ENCODE measurements at places on chromosomes 1 and 21.

DNA sequence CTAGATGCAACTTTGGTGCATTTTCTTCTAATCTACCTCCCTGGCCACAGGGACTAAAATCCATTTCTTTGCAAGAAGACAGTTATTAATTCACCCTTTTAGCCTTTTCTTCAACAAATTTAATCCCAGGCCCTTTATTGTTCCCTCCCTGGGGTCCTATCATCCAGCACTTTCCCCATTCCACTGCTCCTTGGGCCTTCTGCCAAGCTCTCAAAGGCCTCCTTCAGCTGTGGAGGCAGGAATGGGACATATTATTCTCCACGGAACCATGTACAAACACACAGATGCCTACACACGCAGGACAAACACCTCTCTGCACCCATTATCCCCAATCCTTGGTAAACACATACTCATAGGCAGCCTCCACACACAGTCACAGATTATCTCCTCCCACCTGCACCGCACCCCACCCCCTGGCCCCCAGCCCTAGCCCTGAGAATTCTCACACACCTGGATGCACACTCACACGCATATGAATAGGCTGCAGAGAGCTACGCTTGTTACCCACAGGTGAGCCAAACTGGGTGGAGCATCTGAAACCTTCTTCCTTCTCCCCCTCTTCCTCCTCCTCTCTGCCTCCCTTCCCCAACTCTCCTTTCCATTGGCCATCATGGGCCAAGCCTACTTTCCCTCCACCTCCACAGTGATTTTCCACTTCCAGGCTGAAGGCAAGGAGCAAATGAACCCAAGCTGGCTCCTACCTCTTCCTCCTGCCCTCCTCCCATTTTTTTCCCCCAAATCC, 11.7 kb downstream of the TAGLN2 start:
- no peak for DNase-seq

DNA sequence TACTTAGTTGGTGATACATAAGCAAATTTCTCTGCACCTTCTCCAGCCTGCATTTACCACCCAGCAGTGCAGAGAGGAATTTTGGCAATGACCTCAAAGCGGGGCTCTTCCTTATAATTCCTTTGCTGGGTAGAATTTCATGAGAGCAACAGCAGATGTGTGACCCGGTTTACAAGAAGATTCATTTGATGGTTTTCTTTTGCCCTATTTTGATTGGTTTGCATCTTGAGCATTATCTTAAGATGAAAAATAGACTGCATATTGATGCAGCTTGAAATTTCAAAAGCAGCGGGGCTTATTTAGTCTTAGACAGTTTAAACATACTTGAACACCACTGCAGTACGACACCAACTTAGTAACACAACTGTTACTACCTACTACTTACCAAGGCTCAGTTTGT, 378.9 kb downstream of the TTLL7 start:
- DNase-seq = no peak

GRCh38 chr1:246761396-246761795, 37.2 kb downstream of the SCCPDH start:
- DNase-seq = no peak

GRCh38 chr1:185444676-185445075, 127.6 kb upstream of the IVNS1ABP start:
- no peak for DNase-seq

DNA sequence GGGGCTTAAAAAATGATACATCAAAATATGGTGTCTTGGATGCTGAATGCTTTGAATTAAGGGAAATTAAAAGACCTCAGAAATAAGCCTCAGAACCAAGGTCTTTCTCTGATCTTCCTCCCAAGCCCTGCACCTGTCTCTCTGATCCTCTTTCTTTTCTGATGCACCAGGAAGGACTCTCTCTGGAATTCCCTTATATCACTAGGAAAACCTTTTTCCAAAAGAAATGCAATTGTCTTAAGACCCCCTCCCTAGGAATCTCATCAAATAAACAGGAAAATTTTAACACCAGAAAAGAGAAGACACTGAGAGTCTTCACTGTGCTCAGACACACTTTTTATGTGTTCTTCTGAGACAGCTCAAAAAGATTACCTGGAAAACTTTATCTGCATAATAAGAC, 159.5 kb upstream of the PTBP2 start:
- DNase-seq = no peak

DNA sequence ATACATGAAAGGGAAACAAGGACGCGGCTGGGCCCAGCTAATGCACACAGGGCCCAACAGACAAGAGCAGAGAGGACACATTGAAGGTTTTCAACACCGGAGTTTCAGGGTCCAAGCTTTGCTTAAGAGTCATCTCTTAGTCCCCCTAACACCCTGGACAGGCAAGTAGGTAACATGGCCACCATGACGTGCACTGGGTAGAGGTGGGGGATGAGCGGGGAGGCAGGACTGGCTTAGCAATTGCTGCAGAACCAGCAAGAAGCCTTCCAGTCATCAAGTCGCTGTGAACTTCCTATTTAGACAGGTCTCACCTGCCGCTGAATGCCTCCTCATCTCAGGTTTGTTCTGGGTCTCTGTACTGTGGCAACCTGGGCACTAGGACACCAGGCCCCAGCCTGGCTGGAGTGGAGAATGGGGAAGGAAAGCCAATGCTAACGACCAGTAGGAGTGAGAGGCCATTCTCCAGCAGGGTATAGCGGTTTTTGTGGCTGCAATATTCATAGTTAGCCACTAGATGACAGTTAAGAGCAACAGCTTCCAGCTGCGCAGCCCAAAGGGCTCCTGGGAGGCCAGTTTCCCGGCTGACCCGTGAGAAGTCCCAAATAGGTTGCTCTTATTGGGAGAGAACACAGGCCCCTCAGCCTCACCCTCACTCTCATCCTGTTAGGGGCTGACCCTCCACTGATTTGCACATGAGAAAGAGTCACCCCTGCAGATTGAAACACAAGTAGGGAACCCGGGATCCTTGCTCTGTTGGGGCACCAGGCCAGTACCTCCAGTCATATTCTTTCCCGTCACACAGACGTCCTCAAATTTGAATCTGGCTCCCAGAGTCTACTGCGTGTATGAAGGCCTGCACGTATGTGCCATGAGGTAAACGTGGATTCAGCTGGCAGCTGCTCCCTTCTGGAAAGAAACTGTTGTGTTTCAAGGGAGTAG, 6.0 kb upstream of the PIGC start:
- peak; percentile 30 for DNase-seq

DNA sequence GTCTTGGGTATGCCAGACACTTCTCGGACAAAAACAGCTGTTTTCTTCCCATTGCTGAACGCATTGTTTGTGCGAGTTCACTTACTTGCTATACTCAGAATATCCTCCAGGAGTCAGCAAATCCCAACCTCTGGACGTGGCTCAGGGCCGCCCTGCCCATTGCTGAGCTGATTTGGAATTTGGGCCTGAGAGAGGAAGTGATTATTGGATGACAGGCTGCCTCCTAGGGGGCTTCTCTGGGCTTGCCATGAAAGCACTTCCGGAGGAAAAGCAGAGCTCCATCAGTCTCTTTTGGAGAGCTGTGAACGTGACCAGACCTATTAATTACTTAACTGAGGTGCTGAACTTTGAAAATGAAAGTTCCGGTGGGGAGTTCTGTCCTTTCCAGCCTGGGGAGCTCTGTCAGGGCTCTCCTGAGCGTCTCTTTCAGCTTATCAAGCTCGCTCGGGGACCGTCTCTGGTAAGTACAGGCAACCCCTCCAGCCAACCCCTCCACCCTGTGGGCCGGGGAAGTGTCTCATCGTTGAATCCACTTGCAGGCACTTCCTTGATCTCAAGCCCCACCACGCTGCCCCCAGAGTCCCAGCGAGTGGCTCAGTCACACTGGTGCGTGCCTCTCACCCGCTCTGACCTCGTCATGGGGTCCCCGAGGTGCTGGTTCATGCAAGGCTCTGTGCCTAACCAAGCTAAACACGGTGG, 76.9 kb downstream of the CLIC6 start:
- DNase-seq = peak; percentile 60
